ENCODE measurements at places on chromosomes 5 and 9. TPM values are rescaled to one million over a fixed set of nuclear protein-coding genes. Genes with fewer than 3 reads are reported as not detected.

Gene TRMT10B
- total RNA-seq: 8.8 TPM

Gene SUSD3
- 1.5 TPM for total RNA-seq

Gene ZDHHC21
- total RNA-seq: 10.1 TPM

Gene NFIL3
- 30.4 TPM for total RNA-seq

Gene CCT5
- 199 TPM for total RNA-seq

Gene BAAT
- total RNA-seq: 0.53 TPM

Gene TMEM174
- not detected for total RNA-seq

Gene OR1Q1
- not detected for total RNA-seq

Gene SCGB3A1
- not detected for total RNA-seq

Gene PPP2R2B
- 18.4 TPM for total RNA-seq

Gene PLK2
- 307 TPM for total RNA-seq

Gene ADAMTSL1
- total RNA-seq: 6.0 TPM

Gene CDH6
- total RNA-seq: 127 TPM

Gene SLC4A9
- not detected for total RNA-seq

Gene GABRA1
- total RNA-seq: 1.8 TPM

Gene CDX1
- 5.0 TPM for total RNA-seq

Gene SHOC1
- not detected for total RNA-seq

Gene ADAMTSL2
- 0.57 TPM for total RNA-seq

Gene FCN2
- not detected for total RNA-seq

Gene TLN1
- total RNA-seq: 136 TPM

Gene NADK2
- 38.4 TPM for total RNA-seq

Gene PCDHA1
- total RNA-seq: not detected

Gene FOXI1
- not detected for total RNA-seq

Gene SLC35D2
- total RNA-seq: 40.5 TPM

Gene EMB
- total RNA-seq: 26.8 TPM

Gene SLC46A2
- 0.14 TPM for total RNA-seq

Gene C9
- total RNA-seq: not detected

Gene PDE8B
- 16.7 TPM for total RNA-seq

Gene TMEM232
- 6.9 TPM for total RNA-seq

Gene DPP7
- 86.7 TPM for total RNA-seq

Gene LMAN2
- total RNA-seq: 129 TPM

Gene ZDHHC11B
- total RNA-seq: 2.2 TPM
